ENCODE measurements at places on chromosomes 16 and 17. TPM values are rescaled to one million over a fixed set of nuclear protein-coding genes. Genes with fewer than 3 reads are reported as not detected.

DNA sequence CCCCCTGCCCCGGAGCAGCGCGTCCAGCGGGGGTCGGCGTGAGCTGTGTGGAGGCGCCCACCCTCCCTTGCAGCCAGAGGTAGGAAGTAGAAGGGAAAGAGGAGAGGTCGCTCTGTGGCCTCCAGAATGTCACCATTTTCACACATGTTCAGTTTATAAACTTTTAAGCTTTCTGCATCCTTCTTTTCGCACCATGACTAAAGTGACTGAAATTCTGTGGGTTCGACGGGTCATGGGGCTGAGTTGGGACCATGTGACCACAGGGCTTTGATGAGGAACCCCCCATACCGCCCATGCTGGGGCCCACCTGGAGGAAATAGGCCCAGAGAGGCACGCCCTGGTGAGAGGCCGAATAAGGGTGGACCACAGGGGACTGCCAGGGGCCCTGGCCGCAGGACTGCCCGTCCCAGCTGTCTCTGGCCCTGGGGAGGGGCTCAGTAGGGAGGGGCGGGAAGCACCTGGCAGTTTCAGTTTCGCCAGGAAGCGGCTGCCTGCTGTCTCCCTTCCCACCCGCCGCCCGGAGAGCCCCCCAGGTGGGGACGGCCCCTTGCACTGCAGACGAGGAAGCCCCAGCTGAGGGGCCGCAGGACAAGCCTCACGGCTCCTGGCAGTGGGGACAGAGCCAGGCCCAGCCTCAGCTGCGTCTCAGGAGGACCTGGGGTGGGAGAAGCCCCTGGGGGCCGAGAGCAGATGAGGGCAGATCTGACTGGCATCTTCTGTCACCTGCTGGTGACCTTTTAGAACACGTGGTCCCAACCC, 9.0 kb downstream of the CBFA2T3 start:
- no peak for DNase-seq

DNA sequence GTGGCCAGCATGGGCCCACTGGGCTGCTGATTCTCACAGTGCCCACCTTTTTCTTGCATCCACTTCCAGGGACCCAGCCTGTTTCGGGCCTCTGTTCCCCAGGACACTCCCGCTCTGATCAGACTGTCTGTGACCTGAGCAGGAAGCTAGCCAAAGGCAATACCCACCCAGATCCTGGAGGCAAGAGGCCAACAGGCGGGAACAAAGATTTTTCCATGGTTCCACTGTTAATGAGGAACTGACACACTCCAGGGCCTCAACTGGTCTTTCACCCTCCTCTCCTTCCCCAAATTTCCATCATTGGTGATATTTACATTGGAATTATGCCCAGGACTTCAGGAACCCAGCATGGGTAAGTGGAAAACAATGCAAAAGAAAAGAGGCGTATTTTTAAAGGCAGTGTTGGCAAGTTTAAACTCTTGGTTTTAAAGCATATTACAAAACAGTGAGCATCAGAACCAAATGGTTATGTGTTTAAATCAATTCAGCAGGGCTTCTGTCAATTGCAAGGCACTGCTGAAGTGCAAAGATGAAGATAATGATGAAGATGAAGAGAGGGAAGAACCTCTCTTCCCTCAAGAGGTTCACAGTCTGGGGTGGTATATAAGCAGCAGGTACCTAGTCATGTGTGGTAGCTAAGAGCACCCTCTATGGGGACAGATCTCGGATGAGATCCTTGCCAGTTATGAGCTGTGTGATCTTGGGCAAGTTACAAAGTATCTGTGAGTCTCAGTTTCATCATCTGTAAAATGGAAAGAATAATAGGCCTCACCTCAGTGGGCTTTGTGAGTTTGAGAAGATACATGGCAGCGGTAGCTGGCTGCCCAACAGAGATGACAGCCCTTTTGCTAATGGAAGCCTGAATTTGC, 14.4 kb upstream of the ATP2A3 start:
- peak; percentile 85 for DNase-seq

GRCh38 chr16:10242097-10242496, 59.9 kb upstream of the GRIN2A start:
- no peak for DNase-seq

- DNase-seq = no peak
Observed at GRCh38 chr17:81867170-81867990, 3.8 kb downstream of the ARHGDIA start.

Gene PPP1R1B
- not detected for total RNA-seq

Gene CD300E
- not detected for total RNA-seq

GRCh38 chr17:27512031-27512430, 55.8 kb downstream of the KSR1 start:
- no peak for DNase-seq

Gene EVI2A
- 0.22 TPM for total RNA-seq

GRCh38 chr16:54194334-54194743, 92.2 kb downstream of the IRX3 start:
- no peak for DNase-seq

GRCh38 chr17:61593426-61593825, 2.4 kb upstream of the NACA2 start:
- no peak for DNase-seq

- no peak for DNase-seq
Observed at GRCh38 chr17:8273884-8274444, 14.5 kb upstream of the RANGRF start.

GRCh38 chr16:79808731-79809130, 208.2 kb upstream of the MAF start:
- DNase-seq = no peak

- DNase-seq = no peak
Observed at GRCh38 chr17:46790216-46790615, 28.3 kb downstream of the WNT3 start.

Gene FBXW10
- total RNA-seq = not detected

Gene CCL7
- total RNA-seq = not detected

- DNase-seq = no peak
Observed at GRCh38 chr17:68600931-68601564, at the start of gene FAM20A. FAM20A (minus strand) TSS chr17:68601367; CDS start chr17:68600666, 701 bp downstream.

Gene DHRS11
- 11.3 TPM for total RNA-seq

Gene C16orf96
- total RNA-seq = not detected

- no peak for DNase-seq
Observed at GRCh38 chr17:3954976-3955672, 9.1 kb downstream of the ATP2A3 start.

DNA sequence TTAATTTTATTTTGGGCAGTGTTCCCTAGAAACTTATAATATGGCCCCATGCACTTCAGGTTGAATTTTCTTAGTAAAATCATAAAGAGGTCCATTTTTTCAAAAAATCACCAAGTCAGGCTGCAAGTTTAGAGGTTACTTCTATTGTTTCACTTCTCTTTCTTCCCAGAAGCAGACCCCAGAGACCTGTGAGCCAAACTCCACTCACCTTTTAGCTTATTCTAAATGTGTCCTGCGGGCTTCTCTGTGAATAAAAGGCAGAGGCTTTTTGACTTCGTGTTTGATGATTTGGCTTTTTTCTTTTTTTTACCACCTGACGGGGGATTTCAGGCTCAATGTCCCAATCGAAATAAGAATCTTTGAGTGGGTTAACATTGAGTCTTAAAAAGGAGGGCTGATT, 7.4 kb downstream of the PRKCB start:
- DNase-seq = no peak
